ENCODE measurements at places on chromosomes 4 and X.

DNA sequence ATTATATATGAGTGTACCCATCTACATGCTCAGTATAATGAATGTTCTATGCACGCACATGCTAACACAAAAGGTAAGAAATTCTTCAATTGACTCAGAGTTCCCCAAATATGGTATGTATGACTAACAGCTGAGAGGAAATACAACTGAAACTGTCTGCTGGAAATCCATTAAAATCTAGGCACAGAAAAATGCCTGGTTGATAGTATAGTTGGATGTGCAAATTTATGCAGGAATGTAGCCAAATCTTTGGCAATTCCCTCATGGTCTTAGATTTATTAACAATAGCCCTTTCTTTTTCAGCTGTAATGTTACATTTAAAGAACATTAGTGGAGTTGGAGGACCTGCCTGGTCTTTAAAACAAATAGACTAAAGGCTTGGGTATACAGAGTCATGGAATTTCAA is 5.5 kb downstream of the CAMK2D start:
- peak overlapping the region; percentile 92 for H3K4me3 ChIP-seq
- H3K27me3 ChIP-seq = no peaks in the 10 kb centered on the region
- H3K27ac ChIP-seq = peak overlapping the region; percentile 16
- H3K4me1 ChIP-seq = peaks cover 88% of the 10 kb centered on the region
- no peak for DNase-seq

DNA sequence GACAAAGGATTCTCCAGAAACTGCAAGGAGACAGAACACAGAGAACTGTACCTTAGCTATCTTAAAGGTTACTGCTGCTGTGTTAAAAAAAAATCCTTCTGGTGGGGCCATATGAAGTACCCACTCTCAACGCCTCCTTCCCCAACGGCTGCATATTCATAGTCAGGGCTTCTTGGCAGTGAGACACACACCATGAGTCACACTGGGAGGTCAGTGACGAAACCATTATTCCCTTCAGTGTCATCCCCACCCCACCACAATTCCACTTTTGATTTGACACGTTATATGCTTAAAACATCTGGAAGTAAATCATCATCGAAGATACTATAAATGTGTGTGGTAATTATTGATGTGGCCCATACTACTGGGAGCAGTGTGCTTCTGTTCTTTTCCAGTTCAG is 271.5 kb downstream of the LDB2 start:
- no peak overlapping the region for H3K4me3 ChIP-seq
- no peaks in the 10 kb centered on the region for H3K27me3 ChIP-seq
- no peak for DNase-seq
- H3K36me3 ChIP-seq = no peaks in the 10 kb centered on the region

DNA sequence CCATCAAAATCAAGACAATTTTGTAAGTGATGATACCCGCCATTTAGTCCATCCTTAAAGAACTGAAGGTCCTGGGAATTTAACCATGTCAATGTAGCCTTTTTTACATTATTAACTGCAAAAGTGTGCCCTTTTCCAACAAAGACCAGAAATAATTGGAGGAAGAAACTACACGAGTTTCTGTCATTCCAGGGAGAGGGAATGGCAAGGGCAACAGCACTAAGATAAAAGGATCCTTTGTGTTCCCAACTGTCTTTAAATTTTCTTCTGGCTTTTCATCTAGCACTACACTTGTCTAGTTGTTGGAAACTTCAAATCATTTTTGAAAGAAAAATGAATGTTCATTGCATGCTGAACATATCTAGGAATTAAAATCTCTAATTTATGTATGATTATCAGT is 286.2 kb downstream of the GALNTL6 start:
- H3K27me3 ChIP-seq = no peaks in the 10 kb centered on the region
- H3K4me3 ChIP-seq = no peak overlapping the region
- H3K27ac ChIP-seq = no peak overlapping the region
- no peak for DNase-seq

GRCh38 chr4:170675568-170676262 is 586.0 kb upstream of the AADAT start:
- H3K36me3 ChIP-seq = no peaks in the 10 kb centered on the region
- H3K27ac ChIP-seq = no peak overlapping the region
- H3K4me1 ChIP-seq = no peaks in the 10 kb centered on the region

- H3K27ac ChIP-seq = no peak overlapping the region
- DNase-seq = no peak
- no peak overlapping the region for H3K4me3 ChIP-seq
- peaks cover 14% of the 10 kb centered on the region for H3K27me3 ChIP-seq
- peaks cover 17% of the 10 kb centered on the region for H3K4me1 ChIP-seq
These were observed 1.7 kb downstream of the PLAC8 start for GRCh38 chr4:83112678-83113428.

- no peak for DNase-seq
- no peaks in the 10 kb centered on the region for H3K36me3 ChIP-seq
- H3K4me1 ChIP-seq = no peaks in the 10 kb centered on the region
- no peak overlapping the region for H3K4me3 ChIP-seq
- no peak overlapping the region for H3K27ac ChIP-seq
- H3K27me3 ChIP-seq = no peaks in the 10 kb centered on the region
These were observed 72.1 kb downstream of the COL4A5 start for GRCh38 chrX:108511721-108512120.

DNA sequence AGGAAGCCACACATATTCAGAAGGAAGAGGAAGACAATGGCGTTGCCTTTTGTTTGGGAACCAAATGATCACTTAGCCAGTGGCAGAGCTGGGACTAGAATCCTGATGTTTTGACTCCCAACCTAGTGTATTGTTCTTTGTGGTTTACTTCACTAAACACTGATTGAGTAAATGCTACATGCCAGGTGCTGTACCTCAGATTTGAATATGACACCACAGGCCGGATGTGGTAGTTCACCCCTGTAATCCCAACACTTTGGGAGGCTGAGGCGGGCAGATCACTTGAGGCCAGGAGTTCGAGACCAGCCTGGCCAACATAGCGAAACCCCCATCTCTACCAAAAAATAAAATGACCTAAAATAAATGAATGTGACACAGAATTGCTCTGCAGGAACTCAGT is 8.4 kb downstream of the NDUFA1 start:
- H3K36me3 ChIP-seq = peaks cover 24% of the 10 kb centered on the region
- no peak overlapping the region for H3K27ac ChIP-seq
- H3K27me3 ChIP-seq = no peaks in the 10 kb centered on the region
- H3K4me3 ChIP-seq = no peak overlapping the region

GRCh38 chrX:45669715-45670340 is 469.2 kb upstream of the DIPK2B start:
- H3K4me3 ChIP-seq = no peak overlapping the region
- H3K27me3 ChIP-seq = no peaks in the 10 kb centered on the region

- DNase-seq = no peak
- peak overlapping the region; percentile 13 for H3K27ac ChIP-seq
- H3K4me3 ChIP-seq = no peak overlapping the region
These were observed 32.2 kb downstream of the CCNI start for GRCh38 chr4:77043507-77044136.

- H3K36me3 ChIP-seq = no peaks in the 10 kb centered on the region
- H3K27ac ChIP-seq = no peak overlapping the region
- no peaks in the 10 kb centered on the region for H3K27me3 ChIP-seq
- DNase-seq = no peak
- no peak overlapping the region for H3K4me3 ChIP-seq
These were observed 1872.6 kb downstream of the ARAP2 start for GRCh38 chr4:34371676-34372075.

DNA sequence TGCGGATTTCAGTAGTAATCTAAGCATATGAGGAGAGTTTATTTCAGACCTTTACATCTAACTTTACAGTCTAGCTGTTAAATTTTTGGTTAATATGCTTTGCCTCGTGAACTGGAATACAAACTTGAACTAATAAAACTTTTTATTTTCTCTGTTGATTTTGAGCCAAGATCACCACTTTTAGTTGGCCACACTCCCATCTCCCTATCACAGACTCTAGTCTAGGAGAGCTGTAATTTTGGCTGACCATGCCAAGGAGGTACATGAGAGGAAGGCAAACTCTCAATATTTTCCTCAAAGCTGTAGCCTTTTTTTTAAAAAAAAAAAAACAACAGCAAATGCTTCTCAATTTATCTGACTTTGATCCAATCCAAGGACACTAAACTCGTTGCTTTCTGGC is 597.5 kb upstream of the PCDH7 start:
- H3K27ac ChIP-seq = no peak overlapping the region
- no peaks in the 10 kb centered on the region for H3K36me3 ChIP-seq
- no peaks in the 10 kb centered on the region for H3K27me3 ChIP-seq
- no peaks in the 10 kb centered on the region for H3K4me1 ChIP-seq

DNA sequence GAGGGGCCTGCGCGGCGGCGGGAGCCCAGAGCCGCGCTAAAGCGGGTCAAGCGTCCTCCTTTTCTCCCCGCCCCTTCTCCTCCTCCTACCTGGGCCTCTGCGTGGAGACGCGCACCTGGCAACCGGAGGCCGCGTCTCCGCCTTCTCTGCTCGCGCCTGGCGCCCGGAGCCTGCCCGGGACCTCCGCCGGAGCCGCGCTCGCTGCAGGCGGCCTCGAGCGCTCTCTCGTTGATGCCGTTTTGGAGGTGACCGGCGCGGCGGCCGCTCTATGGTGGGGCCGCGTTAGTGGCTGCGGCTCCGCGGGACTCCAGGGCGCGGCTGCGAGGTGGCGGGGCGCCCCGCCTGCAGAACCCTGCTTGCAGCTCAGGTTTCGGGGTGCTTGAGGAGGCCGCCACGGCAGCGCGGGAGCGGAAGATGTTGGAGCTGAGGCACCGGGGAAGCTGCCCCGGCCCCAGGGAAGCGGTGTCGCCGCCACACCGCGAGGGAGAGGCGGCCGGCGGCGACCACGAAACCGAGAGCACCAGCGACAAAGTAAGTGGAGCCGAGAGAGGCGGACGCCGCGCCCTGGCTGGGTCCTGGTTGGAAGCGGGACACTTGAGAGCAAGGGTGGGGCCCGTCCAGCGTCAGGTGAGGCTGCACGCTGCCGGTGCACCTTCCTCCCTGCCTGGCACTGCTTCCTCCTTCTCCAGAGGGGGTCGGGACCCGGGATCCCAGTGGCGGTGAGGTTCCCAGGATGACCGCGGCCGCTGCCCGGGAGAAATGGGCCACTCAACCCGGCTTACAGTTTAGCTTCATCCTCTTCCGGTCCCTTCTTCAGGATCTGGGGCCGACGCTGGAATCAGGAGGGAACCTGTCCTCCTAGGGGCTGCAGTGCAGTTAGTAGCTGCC is at the start of gene CDS1:
Gene CDS1 (plus strand): TSS at position 140 of the 888 bp plus-strand sequence. CDS start 275 bp downstream, at position 415.
- peak within 1 kb of the TSS; percentile 73 for H3K27ac ChIP-seq
- H3K4me1 ChIP-seq = peaks cover 23% of the 10 kb centered on the region
- H3K4me3 ChIP-seq = peak within 1 kb of the TSS; percentile 89
- H3K27me3 ChIP-seq = peaks cover 62% of the 10 kb centered on the region

DNA sequence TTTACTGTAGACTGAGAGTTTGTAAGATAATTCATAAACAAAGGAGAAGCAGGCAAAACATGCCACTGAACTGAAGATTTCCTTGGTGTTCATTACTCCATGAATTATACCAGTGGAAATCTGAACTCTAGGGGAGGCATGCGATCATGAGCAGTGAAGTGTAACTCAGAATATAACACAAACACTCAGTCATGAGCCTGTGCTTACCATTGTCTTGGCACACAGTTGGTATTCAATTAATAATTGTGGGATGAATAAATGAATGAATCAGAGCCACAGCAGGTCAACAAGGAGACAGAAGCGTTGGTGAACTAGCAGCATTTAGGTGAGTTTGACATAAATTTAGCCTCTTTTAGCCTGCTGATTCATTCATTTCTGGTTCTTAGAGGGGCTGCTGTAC is 263.5 kb upstream of the DKK2 start:
- H3K27me3 ChIP-seq = no peaks in the 10 kb centered on the region
- DNase-seq = no peak
- no peaks in the 10 kb centered on the region for H3K36me3 ChIP-seq
- H3K27ac ChIP-seq = no peak overlapping the region

DNA sequence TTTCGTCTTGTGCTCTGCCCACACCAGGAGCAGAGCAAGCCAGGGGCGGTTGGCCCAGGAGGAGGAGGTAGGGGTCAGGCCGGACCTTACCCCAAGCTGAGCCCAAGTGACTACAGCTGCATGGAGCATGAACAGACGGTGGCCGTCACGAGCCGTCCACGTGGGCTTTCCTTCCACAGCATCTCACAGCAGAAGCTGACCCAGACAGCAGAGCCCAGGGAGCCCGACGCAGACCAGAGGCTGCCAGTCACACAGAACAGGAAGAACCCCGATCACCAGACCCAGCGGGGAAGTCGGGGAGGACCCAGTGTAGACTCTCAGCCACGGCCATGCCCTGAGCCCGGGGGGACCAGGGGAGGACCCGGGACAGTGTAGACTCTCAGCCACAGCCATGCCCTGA is 58.0 kb downstream of the FAM53A start:
- no peaks in the 10 kb centered on the region for H3K36me3 ChIP-seq
- H3K4me1 ChIP-seq = peaks cover 5% of the 10 kb centered on the region
- no peak overlapping the region for H3K27ac ChIP-seq
- no peak for DNase-seq
- H3K27me3 ChIP-seq = no peaks in the 10 kb centered on the region
- no peak overlapping the region for H3K4me3 ChIP-seq

DNA sequence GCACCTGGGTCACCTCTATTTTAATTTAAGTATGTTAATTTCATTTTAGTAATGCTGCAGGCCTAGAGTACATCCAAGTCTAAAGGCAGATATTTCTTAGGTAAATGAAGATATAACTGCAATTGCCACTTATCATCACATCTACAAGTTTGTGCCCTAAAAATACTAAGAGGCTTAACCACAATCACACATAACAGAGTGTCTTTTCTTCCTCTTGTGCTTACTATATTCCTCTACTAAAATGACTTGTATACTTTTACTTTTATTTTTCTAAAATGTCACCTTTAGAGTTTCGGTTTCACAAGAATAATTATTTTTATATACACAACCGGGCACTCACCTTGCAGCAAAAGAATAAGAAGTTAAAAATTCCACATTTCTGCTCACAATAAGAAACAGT is 77.9 kb downstream of the EFHC2 start:
- no peaks in the 10 kb centered on the region for H3K27me3 ChIP-seq
- no peak overlapping the region for H3K4me3 ChIP-seq
- no peak overlapping the region for H3K27ac ChIP-seq
- no peaks in the 10 kb centered on the region for H3K36me3 ChIP-seq
- DNase-seq = no peak
- no peaks in the 10 kb centered on the region for H3K4me1 ChIP-seq
